EH (cell line): ENCODE measurements at places on chromosomes 7 and 10.

DNA sequence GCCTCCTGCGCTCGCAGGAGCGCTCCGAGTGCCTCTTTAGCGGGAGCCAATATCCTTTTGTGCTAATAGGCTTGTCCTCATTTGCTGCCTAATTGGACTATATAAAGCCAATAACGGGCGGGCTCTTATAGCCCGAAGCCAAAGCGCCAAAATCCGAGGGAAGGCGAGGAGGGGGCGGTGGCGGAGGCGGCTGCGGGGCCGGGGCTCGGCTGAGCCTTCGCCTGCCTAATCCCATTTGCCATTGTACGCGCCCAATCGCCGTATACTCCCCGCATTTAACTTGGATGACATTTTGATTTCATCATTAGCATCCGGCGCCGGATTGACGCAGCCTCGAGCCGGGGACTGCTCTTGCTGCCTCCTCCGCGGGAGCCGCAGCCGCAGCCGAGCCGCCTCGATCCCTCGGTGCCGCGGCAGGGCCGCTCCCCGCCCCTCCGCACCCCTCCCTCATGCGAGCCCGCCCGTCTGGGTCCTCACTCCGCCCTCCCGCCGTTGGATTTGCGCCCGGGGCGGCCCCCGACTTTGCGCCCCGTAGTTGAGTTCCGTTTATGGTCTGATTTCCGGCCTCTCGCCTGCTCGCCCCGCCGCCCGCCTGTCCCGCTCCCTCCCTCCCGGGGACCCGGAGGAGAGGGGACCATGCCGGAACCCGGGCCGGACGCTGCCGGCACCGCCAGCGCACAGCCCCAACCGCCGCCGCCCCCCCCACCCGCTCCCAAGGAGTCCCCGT, at the start of gene HMX3:
Gene HMX3 (plus strand): TSS at position 556 of the 727 bp plus-strand sequence. CDS start 81 bp downstream, at position 637.
- peak; percentile 39 for DNase-seq

- peak; percentile 98 for DNase-seq
Observed at GRCh38 chr7:140541513-140542227, 62.4 kb upstream of the MKRN1 start.

DNA sequence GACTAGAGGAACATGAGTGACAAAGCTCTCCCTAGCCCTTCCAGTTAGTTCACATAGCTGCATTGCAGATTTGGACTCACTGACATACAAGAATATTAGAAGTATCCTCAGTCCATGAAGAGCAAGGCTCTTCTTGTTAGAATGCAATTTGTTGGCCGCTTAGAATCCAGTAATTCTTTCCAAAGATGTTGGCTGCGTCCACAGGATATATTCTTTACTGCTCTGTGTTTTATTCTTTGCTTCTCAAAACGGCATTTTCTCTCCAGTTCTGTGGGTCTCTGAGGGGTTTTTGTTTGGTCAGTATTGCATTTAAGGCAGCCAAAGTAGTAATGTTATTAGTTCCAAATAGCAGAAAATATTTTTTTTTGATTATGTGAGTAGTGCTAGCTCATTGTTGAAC, 588.6 kb downstream of the DNAJB9 start:
- no peak for DNase-seq

- no peak for DNase-seq
Observed at GRCh38 chr7:101880282-101881054, 63.0 kb downstream of the CUX1 start.

GRCh38 chr10:1267568-1267967, 211.4 kb downstream of the WDR37 start:
- DNase-seq, result no peak

- no peak for DNase-seq
Observed at GRCh38 chr7:57772126-57772924, 322.3 kb downstream of the ZNF716 start.

GRCh38 chr10:6146013-6146785, 56.5 kb upstream of the PFKFB3 start:
- DNase-seq, result no peak

DNA sequence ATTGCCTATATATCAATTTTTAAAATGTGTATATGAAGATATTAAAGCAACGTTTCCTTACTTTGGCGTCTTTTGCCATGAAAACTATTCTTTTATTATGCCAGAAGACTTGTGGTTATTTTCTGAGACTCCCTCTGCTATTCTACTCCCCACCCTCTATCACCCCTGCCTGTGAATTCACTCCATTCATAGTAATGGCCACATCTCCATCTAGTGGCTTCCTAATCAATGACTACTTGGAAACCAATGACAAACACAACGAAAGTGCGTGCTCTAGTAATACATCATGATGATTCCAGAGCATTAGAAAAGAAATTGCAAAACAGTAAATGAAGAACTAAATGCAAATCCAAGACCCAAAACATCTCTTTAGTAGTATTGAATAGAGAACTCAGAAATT, 186.7 kb upstream of the HGF start:
- DNase-seq, result peak; percentile 52

DNA sequence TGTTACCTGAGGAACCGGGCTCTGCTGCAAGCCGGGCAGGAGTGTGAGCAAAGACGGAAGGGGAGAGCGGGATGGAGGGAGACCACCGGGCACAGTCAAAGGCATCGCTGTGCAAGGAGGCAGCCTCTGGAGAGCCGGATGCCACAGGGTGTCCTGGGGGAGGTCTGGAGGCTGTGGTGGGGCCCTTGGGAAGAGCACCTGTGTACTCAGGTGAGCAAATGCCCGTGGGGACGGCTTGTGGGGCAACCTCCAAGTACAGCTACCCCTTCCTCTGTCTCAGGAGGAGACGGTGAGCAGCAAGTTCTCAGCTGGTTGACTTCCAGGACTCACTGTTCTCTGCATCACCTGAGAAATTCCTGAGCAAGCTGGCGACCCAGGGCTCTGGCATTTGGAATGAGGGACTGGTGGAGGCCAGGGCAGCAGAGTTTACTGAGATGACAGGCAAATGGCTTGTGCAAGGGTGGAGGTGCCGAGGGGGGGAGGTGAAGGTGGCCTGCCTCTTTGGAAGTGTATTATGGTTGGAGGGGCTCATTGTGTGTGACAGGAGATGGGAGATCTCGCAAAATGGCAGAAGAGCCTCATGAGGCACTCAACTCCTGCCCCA, 345.2 kb upstream of the SHH start:
- no peak for DNase-seq

- no peak for DNase-seq
Observed at GRCh38 chr7:100438172-100438571, 1.9 kb upstream of the PPP1R35 start.

DNA sequence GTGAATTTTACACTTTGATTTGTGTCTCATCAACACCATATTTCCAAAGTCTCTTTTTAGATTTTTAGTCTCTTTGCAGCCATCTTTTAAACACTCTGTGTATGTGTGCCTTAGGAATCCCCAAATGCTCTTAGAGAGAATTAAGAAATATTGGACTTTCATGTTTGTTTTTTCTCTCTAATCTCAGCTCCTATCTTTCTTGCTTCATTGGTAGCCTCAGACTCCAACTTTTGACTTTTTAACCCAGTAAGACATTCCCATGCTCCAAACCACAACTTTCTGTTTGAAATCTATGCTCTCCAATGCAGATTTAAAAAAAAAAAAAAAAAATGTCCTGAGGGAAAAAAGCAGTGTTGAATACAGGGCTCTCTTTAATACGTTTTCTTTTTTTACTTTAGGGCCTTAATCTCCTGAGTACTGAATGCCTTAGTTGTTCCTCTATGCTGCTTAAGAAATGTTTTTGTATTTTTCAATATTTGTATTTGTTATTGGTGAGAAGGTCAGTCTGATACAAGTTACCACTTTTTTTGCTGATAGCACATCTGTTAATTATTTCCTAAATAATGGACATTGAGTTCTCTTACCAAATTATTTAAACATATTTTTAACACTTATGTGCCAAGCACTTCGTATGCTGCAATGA, 489.9 kb downstream of the NXPH1 start:
- no peak for DNase-seq

GRCh38 chr10:72109636-72110157, 21.3 kb upstream of the SPOCK2 start:
- DNase-seq, result no peak

DNA sequence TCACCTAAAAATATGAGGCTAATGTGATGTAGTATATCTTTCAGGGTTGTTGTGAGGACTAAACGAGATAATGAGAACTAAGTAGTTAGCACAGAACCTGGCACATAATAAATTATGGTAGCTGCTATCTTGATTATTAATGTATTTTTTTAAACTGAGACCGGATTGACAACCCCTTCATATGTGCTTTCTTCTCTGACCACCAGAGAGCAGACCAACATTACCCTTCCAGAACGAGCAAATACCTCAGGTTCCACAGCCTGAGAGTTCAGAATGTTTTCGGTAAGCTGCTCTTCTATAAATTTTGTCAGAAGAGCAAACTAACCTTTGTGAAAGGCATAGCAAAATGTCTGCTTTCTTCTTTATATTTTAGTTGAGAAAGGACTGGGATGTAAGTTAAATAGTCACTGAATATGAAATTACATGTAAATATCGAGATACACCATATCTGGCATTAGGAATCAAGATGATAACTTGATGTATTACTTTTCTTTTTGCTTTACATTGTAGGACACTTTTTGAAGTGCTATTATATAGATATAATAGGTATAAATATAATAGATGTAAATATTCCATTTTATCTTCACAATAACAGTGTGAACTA, 13.6 kb upstream of the BPGM start:
- DNase-seq, result peak; percentile 66

GRCh38 chr7:78970440-78970916, 483.0 kb downstream of the MAGI2 start:
- peak; percentile 69 for DNase-seq

DNA sequence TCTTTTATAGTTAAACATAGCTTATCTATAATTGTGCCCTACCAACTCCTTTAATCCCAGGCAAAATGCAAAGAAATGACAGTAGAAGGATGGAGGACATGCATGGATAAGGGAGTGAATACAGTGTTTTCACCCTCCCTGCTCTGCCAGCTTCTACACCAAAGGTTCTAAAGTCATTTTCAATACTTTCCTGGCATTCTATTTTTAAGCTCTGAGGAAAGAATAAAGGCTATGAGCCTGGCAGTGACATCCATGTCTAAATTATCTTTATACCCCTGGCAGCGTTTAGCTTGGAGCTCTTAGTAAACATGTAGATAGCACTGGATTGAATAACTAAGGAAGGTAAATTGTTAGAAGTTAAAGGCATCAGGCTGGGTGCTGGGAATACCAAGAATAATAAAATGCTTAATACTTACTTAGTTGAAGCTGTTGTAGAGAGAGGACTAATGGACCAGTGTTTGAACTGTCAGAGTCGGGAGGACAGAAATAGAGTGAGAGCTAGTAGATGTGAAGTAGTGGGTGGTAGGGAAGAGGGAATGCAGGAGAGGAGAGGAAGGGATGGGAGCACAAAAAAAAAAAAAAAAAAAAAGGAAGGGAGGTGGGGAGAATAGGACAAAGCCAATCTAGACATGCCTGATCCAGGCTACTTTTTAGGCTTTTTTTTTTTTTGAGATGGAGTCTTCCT, 518.9 kb downstream of the GALNT17 start:
- DNase-seq, result no peak

DNA sequence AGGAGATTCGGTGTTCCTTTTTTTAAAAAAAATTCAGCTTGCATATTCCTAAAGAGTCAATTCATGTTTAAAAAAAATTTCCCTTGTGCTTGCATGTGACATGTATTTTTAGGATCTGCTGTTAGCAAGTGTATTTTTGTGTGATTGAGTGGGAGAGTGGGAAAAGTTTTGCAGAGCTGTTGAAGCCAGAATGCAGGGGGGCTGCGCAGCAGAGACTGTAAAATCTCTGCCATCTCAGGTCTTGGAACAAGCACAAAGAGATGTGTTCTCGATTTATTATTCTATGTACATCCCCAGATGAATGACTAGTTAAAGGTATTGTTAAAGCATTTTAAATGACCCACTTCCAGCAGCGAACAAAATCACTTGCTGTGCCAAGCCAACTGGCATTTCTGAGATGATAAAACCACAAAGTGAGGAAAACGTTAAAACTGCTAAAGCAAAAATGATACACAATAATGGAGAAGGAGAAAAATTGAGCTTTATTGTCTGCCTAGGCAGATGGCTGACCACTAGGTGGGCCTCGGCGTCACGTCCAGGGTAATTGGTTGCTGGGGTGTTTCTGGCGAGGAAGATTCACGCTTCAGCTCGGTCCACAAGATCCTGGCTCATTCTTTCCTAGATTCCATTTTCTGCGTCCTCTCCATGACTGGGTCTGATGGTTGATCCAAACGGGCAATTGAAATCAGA, 67.0 kb upstream of the ATRNL1 start:
- DNase-seq, result no peak

GRCh38 chr7:116527521-116527920, 2.7 kb downstream of the CAV1 start:
- DNase-seq, result peak; percentile 56

DNA sequence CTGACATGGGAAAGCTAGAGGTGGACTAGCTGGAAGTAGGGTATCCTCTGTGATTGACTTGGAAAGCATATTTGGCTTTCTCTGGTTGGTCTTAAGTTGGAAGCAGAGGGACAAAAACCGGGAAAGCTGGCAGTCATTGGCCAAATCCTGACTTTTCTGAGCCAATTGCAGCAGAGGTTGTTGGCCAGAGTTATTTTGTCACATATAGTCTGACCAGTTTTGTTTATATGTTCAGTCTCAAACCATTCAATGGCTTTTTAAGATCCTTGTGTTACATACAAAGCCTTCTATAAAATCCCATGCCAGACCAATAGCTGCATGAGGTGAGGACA, 6.3 kb downstream of the CFAP69 start:
- DNase-seq, result no peak

GRCh38 chr10:48671914-48672595, 12.6 kb upstream of the WDFY4 start:
- no peak for DNase-seq

DNA sequence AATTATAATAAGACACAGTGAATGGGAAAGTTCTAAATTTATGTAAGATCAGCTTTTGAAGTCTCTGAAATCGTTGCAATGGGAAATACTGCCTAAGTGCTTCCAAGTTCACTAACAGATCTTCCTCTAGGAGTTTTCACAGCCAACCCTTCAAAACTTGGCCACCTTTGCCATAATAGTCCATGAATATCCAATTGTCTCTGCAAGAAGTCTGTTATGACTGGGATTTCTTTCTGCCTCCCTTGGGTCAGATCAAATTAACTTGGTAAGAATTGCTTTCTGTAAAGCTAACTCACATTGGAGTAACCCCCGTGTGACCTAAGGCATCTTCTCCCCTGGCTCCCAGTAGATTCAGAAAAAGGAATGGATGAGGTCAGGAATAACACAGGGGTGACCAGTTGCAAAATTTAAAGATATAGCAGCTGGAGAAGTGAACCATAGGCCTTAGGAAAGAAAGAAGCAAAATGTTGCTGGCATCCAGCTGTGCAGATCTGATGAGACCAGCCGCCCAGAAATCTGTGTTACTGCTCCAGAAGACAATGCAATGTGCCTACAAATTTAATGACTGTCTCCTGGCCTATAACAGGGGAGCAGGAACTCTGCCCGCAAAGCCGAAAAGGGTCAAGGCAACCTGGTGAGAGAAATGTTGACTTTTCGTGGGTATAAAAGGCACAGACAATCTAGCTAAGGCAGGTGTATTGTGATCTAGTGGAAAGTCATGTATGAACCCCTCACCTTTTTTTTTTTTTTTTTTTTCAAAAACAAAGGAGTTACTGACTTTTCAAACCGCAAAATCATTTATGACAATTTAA, 7.5 kb upstream of the OPTN start:
- DNase-seq, result no peak

GRCh38 chr7:93632371-93632770, 57.8 kb upstream of the CALCR start:
- DNase-seq, result no peak

- DNase-seq, result peak; percentile 14
Observed at GRCh38 chr7:99843808-99844207, 16.0 kb downstream of the CYP3A43 start.

- no peak for DNase-seq
Observed at GRCh38 chr10:77574438-77574837, 63.2 kb downstream of the KCNMA1 start.
